ENCODE measurements at places on chromosomes 6 and 20.

DNA sequence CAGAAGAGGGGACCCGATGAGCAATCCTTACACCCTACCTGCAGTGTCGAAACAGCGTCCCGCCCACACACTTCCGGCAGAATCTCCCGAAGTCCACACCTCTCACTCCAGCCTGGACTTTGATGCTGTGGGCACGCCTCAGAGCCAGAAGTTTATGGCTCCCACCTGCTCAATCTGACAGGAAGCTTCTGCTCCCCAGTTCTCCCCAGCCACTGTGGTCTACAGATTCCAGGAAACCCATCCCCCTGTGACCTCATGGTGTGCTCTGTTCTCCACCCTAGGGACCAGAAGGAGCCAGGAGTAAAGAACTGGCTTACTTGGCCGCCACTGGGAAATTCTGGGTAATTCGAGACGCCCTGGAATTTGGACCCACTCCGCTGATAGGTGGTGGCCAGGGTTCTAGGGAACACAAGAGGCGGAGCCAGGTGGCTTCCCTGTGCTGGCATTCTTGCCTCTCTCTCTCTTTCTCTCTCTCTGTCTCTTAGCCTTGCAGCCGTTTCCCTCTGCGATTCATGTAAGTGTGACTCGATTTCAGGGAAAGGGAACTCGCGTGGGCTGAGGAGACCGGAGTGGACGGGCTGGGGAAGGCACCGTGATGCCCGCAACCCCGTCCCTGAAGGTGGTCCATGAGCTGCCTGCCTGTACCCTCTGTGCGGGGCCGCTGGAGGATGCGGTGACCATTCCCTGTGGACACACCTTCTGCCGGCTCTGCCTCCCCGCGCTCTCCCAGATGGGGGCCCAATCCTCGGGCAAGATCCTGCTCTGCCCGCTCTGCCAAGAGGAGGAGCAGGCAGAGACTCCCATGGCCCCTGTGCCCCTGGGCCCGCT is at the start of gene TRIM15:
Gene TRIM15 (plus strand): TSS at position 457 of the 828 bp plus-strand sequence. CDS start 139 bp downstream, at position 596.
- DNase-seq = no peak

GRCh38 chr20:50911716-50912115 is 19.5 kb downstream of the ADNP start:
- DNase-seq = no peak

DNA sequence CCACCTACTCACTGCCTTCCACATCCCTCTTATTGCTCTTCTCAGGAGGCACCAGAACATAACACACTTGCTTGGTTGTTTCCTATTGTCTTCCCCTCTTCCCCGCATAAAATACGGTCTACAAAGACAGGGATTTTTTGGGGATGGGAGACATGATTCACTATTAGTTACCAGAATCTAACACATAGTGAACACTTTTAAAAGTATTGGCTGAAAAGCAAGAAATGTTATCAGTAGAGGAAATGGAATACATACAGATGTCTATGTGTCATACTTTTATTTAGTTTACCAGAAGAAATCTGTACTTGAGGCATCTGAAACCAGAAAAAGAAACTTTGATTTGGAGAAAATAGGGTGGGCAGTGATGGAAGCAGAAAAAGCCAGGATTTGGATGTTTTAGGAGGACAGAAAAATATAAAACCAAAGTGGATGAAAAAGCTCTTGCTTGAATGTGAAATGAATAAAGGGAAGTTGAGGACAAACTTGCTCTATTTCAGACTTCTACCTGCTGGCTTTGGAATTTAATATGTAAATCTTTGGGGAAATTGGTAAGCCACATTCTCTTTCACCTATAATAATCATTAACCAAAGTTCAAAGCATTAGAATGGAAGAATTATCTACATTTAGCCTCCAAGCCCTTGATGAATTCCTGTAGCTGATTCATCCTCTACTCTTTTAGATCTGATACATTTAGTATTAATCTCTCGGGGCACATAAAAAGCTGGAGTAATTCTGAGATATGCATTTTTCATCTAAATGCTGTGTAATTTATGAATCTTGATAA is 82.6 kb downstream of the DOK5 start:
- DNase-seq = peak; percentile 42

- no peak for DNase-seq
Observed at GRCh38 chr20:40880063-40880728, 148.4 kb upstream of the TOP1 start.

DNA sequence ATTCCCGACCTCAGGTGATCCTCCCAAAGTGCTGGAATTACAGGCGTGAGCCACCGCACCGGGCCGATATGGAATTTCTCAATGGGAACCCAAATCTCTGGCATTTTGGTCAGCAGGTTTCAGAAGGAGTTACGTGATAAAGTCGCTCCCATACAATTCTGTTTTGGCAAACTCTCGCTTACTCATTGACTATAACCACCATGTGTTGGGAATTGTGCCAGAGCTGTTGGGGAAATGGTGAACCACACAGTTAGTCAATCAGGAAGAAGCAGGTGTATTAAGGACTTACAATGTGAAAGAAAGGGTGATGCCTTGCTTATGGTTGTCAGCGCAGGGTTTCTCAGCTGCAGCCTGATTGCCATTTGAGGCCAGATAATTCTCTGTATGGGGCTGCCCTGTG is 410.5 kb downstream of the QKI start:
- DNase-seq = no peak

- DNase-seq = no peak
Observed at GRCh38 chr20:38218566-38218885, 42.0 kb downstream of the KIAA1755 start.

- no peak for DNase-seq
Observed at GRCh38 chr6:2687456-2687855, 63.3 kb downstream of the MYLK4 start.

DNA sequence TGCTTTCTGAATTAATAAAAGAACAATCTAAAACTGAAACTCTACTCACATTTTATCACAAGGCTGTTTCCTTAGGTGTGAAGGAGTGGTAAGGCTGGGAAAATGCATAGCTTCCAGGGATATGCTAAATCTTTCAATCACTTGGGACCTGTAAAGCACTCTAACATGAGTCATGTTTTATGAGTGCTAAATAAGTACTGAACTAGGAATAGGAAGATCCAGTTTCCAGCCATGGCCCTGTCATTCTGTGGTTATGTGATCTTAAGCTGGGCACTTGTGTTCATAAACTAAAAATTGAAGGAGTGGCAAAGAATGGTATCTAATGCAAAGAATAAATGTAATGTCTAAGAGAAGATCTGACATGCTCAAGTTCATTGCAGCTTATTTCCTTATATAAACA is 6.1 kb upstream of the TMEM200A start:
- DNase-seq = no peak

DNA sequence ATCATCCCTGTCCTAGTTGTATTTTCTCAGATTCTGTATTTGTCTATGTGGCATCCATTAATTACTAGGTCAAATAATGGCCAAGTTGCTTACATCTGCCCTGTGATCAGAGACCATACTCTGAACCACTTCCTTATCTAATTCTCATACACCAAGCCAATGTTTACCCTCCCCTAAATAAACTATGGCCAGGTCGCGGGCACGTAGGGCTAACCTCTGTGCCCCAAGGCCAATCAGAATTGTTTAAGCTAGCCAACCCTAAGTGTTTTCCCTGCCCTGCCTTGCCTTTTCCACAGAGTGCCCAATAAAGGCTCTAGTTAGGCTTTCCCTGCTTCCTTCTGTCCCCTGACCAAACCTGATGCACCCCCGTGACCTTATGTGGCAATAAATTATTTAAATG is 2.8 kb upstream of the CALHM4 start:
- no peak for DNase-seq

DNA sequence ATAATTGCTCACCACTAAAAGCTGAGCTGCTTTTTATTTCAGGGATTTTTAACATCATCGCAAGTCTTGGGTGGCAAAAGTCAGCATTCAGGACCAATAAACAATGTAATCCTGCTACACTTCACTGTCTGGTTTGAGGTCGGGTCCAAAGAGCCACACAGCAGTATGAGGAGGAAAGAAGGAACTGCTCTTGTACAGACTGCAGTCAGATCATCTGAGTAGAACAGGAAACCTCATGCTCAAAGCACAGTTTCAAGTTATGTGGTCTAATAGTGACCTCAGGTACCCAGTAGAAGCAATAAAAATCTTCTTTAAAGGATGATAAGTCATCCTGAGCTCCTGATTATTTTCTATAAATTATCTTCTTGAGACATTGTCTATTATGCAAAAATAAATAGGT is 211.4 kb downstream of the FUT9 start:
- DNase-seq = no peak

- DNase-seq = no peak
Observed at GRCh38 chr20:33838035-33838864, 27.1 kb downstream of the CHMP4B start.

DNA sequence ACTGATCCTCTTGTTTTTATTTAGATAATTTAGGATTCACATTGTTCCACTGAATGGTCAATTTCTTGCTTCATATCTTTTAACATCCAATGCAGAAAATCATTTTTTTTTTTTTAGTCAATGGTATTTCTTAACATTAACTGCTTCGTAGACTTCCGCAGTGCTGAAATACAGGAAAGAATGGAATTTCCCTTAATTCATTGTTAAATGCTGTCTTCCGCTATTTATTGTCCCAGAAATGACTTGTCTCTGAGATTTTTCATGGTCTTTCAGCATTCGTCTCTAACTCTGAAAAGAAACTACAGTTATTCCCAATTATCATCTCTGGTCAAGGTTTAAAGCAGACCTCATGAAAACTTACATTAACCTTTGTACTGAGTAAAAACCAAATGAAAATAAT is 1029.1 kb upstream of the MANEA start:
- DNase-seq = no peak
